ENCODE measurements at places on chromosomes 2 and 18.
A peak's percentile ranks its signal among the peaks of the same experiment; 100 is the strongest.

- DNase-seq, result no peak
Observed at GRCh38 chr18:28019425-28020108, 157.4 kb downstream of the CDH2 start.

DNA sequence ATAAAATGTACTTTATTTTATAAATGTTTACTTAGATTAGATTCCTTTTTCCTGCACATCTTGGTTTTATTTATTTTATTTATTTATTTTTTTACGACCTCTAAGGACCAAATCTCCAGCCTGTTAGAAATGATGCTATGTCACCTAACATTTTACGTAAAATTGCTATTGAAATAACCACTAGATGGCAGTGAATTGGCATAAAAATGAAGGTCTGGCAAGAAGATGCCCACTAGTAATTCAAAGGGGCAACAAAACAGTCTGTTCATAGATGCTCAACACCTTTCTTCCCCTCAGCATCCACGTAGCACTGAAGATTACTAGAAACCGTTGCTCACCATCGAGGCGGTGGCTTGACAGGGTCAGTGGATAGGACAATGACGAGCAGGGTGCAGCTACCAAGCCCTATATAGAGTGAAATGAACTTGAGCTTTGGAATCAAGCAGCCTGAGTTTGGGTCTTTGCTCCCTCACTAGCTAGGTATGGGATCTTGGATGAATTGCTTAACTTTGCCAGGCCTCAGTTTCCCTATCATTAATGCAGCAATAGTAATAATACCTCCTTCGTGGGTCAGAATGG lies 128.7 kb upstream of the L3MBTL4 start:
- DNase-seq, result no peak

GRCh38 chr18:74945774-74946545 lies 263.0 kb downstream of the PTGR3 start:
- DNase-seq, result no peak

DNA sequence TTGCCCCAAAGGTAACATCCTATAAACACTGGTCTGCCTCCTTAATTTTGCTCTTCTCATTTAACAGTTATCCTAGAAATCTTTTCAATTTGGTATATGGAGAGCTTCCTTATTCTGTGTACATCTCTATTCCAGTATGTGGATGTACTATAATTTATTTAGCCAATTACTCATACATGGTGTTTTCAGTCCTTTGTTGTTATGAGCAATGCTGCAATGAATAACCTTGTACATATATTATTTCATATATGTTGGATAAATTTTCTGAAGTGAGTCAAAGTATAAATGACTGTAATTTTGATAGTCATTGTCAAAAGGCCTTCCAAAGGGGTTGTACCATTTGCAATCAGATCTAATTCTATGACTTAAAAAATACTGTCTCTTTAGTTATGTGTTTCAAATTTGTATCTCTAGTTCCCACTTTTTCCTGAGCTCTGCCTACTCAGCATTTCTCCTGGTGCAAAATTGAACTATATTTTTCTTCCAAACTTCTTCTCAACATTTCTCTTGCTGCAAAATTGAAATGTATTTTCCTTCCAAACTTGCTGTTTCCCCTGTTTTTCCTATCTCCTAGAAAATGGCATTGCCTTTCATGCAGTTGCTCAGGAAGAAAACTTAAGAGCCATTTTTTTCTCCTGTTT lies 153.3 kb upstream of the OTX1 start:
- DNase-seq, result no peak

GRCh38 chr2:10759151-10759714 lies 37.8 kb downstream of the ATP6V1C2 start:
- no peak for DNase-seq

DNA sequence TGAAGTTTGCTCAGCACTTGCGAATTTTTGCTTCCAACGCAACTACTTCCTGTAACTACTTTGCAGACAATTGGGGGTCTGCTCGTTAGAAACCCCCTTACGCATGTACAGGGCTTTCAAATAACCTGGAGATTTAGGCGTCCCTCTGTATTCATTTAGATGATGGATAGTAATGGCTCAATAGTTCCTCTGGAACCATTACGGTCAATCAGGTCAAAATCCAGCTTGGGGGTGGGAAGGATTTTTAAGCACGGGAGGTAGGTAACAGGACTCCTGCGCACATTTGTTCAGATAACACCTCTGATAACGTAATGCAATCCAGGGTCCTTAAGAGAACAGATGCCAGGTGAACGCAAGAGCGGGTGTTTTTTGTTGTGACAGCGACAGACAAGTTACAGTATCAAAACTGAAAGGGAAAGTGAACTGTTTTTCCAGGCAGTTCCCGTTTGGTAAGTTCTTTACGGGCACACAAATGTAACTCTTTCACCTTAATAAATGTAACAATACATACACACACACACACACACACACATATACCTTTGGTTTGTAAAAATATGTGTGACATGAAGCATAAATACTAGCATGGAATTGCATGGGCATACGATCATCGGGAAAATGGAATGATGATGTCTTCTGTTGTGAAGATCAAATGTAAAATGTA lies 3.8 kb upstream of the OSR1 start:
- DNase-seq, result peak; percentile 9

DNA sequence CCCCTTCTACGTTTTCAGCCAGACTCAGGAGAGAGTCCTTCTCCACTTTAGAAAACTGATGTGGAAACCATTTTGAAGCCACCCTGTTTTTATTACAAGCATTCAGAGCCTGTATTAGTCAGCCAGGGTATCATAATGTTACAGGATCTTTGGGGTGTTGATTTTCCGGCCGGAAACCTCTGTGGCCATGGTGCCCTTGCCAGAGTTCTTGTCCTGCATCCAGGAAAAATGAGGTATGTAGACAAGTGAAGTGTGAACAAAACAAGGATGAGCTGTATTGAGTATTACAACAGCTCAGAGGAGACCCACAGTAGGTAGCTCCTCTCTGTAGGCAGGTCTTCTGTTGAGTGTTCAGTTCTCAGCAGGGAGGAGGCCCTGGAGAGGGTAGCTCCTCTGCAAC lies 241.0 kb upstream of the COPS8 start:
- DNase-seq, result no peak

Data from activated CD4-positive, alpha-beta T cell treated with anti-CD3 and anti-CD28 coated beads, Interleukin-2, amount 50 U/mL, for 1 hour (primary cell).